ENCODE measurements at places on chromosomes 2 and 18. TPM values are rescaled to one million over a fixed set of nuclear protein-coding genes. Genes with fewer than 3 reads are reported as not detected.

DNA sequence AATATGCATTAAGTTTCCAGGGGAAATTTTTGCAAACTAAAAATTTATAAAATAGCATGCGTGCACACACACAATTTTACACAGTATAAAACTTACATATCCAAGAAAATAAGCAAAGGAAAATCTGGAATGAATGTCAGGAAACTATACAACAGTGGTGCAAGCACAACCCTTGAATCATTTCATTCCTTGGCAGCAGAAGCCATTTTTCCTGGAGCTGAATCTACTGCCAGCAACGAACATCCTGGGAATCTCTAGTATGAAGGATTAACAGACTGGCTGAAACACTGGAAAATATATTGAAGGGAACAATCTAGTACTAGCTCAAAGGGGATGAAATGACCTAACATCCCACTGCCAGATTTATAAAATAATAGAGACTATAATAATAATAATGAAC, 235.3 kb downstream of the DYM start:
- DNase-seq, result no peak

The CROCC2 gene
- total RNA-seq, result not detected

GRCh38 chr2:181805228-181806038, 86.1 kb upstream of the ITPRID2 start:
- no peak for DNase-seq

GRCh38 chr2:63665846-63666475, 77.2 kb downstream of the MDH1 start:
- no peak for DNase-seq

The DNAJC10 gene
- 41.0 TPM for total RNA-seq

All from activated naive CD8-positive, alpha-beta T cell treated with anti-CD3 and anti-CD28 coated beads, Interleukin-2, amount 10 ng/mL, durations not matched to agents 7 days and 5 days (primary cell).